ENCODE measurements at places on chromosomes 16 and 17.
A peak's percentile ranks its signal among the peaks of the same experiment; 100 is the strongest.

DNA sequence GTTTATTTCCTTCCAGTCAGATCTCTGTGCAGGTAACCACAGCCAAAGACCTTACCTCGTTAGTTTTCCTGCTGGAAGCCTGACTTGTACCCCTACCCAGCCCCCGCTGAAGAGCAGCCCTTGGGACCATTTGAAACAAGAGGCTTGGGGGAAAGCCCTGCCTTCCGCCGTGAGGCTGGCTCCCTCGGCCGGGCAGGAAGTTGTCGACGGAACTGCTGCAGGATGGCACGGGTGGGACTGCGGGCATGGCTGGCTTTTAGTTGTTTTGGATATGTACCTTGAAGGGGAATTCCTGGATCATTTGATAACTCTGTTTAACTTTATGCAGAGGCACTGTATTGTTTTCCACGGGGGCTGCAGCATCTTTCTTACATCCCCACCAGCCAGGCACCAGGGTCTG lies 49.0 kb upstream of the ENDOV start:
- no peak for DNase-seq

GRCh38 chr16:74950511-74950910 lies 34.4 kb downstream of the WDR59 start:
- DNase-seq: no peak

- DNase-seq: no peak
These were observed 287.9 kb downstream of the CPPED1 start for GRCh38 chr16:12515746-12516145.

- no peak for DNase-seq
These were observed 9.4 kb downstream of the KRT33A start for GRCh38 chr17:41340934-41341861.

GRCh38 chr16:84689111-84689510 lies 10.7 kb upstream of the USP10 start:
- DNase-seq: peak; percentile 77

GRCh38 chr16:81413245-81413990 lies 31.2 kb upstream of the CMIP start:
- no peak for DNase-seq

Measured in RPMI7951 (cell line).